ENCODE measurements at places on chromosomes 16 and 17.

DNA sequence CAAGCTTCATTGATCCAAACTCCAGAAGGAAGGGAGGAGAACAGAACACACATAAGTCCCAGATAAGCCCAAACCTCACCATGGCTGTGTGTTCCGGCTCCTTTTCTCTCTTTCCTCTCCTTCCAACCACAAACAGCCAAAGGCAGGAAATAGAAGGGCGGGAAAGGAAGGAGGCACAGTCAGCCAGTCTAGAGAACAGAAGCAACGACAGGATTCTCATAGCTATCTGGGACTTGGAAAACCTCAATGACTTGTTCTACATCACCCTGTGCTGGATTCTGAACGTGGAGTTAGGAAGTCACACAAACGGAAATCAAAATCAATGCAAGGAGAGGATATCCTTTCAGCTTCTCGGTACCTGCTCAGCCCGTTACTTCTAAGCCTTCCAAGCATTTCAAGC is 9.0 kb downstream of the CRK start:
- H3K4me1 ChIP-seq = peaks cover 5% of the 10 kb centered on the region
- no peak for DNase-seq
- no peaks in the 10 kb centered on the region for H3K27me3 ChIP-seq
- no peak overlapping the region for H3K27ac ChIP-seq
- H3K4me3 ChIP-seq = no peak overlapping the region

- peak overlapping the region; percentile 70 for H3K27ac ChIP-seq
- H3K36me3 ChIP-seq = peaks cover 19% of the 10 kb centered on the region
- no peaks in the 10 kb centered on the region for H3K27me3 ChIP-seq
- H3K4me3 ChIP-seq = no peak overlapping the region
- DNase-seq = no peak
Observed at GRCh38 chr17:37475731-37476420, 13.8 kb upstream of the DUSP14 start.

- no peak overlapping the region for H3K4me3 ChIP-seq
- no peak for DNase-seq
- no peak overlapping the region for H3K27ac ChIP-seq
- H3K4me1 ChIP-seq = peaks cover 13% of the 10 kb centered on the region
- no peaks in the 10 kb centered on the region for H3K27me3 ChIP-seq
Observed at GRCh38 chr17:72414967-72415853, 294.4 kb downstream of the SOX9 start.

DNA sequence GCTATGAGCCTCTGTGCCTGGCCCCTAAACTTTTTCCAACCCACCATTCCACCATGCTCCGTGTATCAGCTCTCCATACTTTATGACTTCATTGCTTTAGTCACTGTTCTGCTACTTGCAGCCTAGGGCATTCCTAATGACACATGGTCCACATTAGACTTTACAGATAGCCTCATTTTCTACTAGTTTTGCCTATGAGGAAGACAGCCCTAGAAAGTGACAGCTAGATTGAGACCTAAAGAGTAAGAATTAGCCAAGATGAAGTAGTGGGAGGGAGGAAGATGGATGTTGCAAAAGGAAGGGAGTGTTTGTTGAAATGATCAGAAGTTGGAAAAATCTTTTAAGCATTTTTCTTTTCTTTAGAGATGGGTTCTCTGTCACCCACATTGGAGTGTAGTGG is 11.0 kb downstream of the C16orf54 start:
- DNase-seq = no peak
- no peaks in the 10 kb centered on the region for H3K36me3 ChIP-seq
- no peaks in the 10 kb centered on the region for H3K27me3 ChIP-seq
- H3K4me1 ChIP-seq = no peaks in the 10 kb centered on the region
- no peak overlapping the region for H3K27ac ChIP-seq
- no peak overlapping the region for H3K4me3 ChIP-seq

DNA sequence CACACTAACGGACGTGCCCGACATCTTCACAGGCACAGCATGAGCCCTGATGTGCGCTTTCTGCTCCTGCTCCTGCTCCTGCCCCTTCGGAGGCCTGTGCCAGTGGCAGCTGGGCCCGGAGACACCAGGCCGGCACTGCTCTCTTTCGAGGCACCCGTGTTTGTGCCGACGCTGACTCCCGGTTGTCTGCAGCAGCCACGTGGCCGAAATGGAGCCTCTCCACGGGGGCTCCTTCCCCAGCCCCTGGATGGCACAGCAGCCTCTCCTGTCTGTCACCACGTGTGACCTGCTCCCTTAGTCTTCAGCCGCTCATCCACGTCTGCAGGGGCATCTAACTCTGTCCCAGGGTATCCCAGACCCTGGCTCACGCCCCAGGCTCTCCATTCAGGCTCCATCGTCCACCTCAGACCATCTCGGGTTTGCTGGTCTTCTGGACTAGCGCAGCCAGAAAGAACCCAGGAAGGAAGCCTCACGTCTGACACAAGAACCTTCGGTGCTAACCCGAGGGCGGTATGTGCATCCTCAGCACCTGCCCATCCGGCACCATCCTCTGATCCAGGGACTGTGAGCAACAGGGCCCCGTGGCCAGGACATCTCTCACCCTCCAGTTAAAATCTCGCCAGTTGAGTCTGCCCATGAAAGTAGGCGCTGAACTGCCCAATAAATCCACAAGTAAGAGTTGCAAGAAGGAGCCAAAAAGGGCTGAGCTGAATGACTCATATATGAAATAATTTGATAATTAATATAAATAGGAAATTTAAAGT is 4.2 kb upstream of the RPH3AL start:
- H3K27me3 ChIP-seq = no peaks in the 10 kb centered on the region
- no peaks in the 10 kb centered on the region for H3K36me3 ChIP-seq
- no peak overlapping the region for H3K4me3 ChIP-seq
- peaks cover 9% of the 10 kb centered on the region for H3K4me1 ChIP-seq
- DNase-seq = no peak

DNA sequence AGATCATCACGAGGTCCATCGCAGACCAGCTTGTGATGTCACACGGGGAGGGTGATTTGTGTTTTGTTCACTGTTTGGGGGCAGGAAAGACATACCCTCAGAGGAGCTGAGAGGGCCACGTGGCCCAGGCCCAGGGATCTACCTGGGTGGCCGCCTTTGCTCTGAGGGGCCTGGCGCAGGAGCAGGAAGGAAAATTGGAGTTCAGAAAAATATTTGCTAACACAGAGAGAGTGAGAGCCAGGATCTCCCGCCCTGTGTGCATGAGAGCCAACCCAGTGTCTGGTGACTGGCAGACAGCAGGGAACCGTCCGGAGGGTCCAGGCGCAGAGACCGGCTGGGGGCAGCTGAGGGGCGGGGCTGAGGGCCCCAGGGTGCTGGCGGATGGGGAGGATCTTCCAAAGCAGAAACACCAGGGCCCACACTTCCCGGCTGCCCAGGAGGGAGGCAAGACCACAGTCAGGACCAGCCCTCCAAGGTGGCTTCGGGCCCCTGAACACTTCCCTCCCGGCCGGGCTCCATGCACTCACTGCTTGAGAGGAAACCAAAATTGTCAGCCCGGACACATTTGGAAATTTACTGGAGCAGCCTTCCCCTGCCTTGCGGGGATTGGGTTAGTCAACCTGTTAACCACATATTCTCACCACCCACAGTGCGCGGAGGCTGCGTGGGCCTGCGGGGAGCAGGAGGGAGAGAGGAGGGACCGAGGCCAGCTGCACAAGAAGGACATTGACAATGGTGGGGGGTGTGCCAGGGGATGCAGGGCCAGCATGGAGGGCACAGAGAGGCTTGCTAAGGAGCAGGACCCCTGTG is 52.6 kb downstream of the RBFOX3 start:
- no peak for DNase-seq
- H3K4me3 ChIP-seq = no peak overlapping the region
- no peaks in the 10 kb centered on the region for H3K4me1 ChIP-seq
- no peaks in the 10 kb centered on the region for H3K27me3 ChIP-seq

DNA sequence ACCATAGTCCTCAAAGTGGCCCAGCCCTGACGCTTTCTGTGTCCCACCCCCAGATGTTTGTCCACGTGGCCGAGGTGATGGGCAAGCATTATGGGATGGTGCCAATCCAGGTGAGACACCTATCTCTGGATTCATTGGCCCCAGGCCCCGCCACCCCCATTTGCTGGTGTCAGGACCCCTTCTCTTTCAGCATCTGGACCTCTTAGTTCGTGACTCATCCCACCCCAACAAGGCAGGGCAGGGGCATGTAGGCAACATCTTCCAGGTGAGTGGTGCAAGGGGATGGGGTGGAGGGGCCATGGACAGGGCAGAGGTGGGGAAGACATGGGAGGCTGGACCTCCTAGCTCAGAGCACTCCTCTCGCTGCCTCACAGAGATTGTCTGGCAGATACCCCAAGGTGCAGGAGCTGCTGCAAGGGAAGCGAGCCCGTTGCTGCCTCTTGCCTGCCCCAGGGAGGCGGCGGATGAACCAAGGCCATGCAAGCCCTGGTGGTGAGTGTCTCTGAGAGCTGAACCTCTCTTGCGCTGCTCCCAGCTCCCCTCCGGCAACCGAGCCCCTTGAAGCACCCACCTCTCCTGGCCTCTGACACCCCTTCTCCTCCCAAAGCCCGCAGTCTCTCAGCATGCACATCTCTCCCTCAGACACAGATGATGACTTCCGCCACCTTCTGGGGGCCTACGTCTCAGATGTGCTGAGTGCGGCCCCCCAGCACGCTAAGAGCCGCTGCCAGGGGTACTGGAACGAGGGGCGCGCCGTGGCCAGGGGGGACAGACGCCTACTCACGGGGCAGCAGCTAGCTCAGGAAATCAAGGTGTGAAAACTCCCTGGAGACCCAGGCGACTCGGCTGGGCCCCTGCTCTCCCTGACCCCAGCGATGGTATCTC is 3.6 kb downstream of the RNF112 start:
- H3K27me3 ChIP-seq = no peaks in the 10 kb centered on the region
- H3K4me3 ChIP-seq = no peak overlapping the region
- H3K27ac ChIP-seq = no peak overlapping the region
- no peak for DNase-seq
- H3K36me3 ChIP-seq = no peaks in the 10 kb centered on the region

DNA sequence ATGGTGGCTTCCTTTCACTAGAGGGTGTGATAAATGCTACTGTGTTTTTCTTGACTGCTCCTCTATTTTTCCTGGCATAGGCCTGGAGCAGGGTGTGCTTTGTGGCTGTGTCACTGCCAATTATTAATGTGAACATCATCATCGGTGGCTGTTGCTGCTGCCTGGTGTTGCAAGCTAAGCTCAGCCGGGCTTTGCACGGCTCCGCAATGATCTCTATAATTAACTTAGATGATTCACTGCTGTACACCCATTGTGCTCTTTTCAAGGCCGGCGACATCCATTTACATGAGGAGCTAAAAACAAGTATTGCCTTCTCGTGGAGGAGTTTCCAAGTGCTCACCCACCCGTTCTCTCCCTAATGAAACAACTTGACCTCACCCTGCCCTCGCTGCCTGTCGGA is 160.1 kb upstream of the IRX3 start:
- no peak for DNase-seq
- no peaks in the 10 kb centered on the region for H3K27me3 ChIP-seq
- H3K27ac ChIP-seq = no peak overlapping the region
- H3K4me1 ChIP-seq = peaks cover 4% of the 10 kb centered on the region
- H3K36me3 ChIP-seq = no peaks in the 10 kb centered on the region

GRCh38 chr16:60902114-60902513 is 1134.1 kb downstream of the CDH8 start:
- no peak for DNase-seq
- no peaks in the 10 kb centered on the region for H3K36me3 ChIP-seq
- H3K27me3 ChIP-seq = no peaks in the 10 kb centered on the region
- no peak overlapping the region for H3K4me3 ChIP-seq

DNA sequence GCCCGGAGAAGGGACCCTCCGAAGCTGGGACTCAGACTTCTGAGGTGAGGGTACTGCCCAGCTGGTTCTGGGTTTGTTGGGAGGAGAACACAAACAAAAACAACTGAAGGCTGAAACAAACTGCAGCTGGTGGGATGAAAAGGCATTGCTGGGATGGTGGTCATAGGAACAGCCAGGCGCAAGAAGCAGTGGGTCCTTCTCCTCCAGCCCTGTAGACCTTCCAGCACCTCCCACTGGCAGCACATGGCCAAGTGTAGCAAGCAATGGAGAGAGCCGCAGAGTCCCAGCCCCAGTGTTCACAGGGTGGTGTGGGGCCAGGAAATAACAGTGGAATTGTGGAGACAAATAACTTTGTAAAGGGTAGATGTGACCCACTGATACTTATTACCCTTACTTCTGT is 48.7 kb upstream of the FOXJ1 start:
- no peak overlapping the region for H3K27ac ChIP-seq
- no peak for DNase-seq
- no peaks in the 10 kb centered on the region for H3K27me3 ChIP-seq
- H3K4me1 ChIP-seq = no peaks in the 10 kb centered on the region

DNA sequence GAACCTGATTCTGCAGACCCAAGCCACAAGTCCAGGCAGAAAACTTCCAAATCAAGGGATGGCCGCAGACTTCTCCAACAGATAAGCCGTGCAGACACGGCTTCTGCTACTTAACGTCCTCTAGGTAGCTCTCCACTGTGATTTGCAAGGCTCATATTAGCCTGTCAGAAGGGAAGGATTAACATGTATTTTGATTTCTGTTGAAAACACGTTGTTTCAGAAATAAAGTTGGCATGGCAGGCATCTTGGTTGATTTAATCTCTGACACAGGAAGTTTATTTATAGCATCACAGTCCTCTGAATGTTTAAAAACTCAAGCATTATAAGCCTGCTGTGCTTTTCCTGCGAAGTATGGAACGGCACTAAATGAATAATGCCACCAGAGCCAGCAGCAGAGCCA is 166.8 kb upstream of the TOX3 start:
- no peaks in the 10 kb centered on the region for H3K36me3 ChIP-seq
- DNase-seq = no peak
- H3K4me3 ChIP-seq = no peak overlapping the region
- no peaks in the 10 kb centered on the region for H3K4me1 ChIP-seq
- H3K27me3 ChIP-seq = no peaks in the 10 kb centered on the region

GRCh38 chr16:79595931-79596450 is 4.5 kb downstream of the MAF start:
- DNase-seq = no peak
- peaks cover 6% of the 10 kb centered on the region for H3K27me3 ChIP-seq
- H3K4me3 ChIP-seq = no peak overlapping the region
- H3K36me3 ChIP-seq = peaks cover 2% of the 10 kb centered on the region

GRCh38 chr17:64196601-64197000 is 66.5 kb downstream of the TEX2 start:
- peaks cover 7% of the 10 kb centered on the region for H3K4me1 ChIP-seq
- no peaks in the 10 kb centered on the region for H3K27me3 ChIP-seq
- no peak overlapping the region for H3K4me3 ChIP-seq
- H3K27ac ChIP-seq = no peak overlapping the region
- peaks cover 5% of the 10 kb centered on the region for H3K36me3 ChIP-seq

DNA sequence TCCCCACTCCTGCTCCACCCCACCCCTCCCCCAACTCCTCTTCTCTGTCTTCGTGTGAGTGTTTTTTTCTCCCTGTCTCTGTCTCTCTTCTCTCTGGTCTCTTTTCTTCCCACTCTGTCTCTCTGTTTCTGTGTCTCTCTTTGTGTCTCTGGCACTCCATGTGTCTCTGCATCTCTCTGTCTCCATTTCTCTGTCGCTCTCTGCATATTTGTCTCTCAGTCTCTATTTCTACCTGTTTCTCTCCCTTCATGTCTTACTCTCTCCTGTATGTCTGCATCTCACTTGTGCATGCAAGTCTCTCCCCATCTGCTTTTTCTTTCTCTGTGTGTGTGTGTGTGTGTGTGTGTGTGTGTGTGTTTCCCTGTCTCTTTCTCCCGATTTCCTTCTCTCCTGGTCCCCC is 68.2 kb downstream of the LYRM1 start:
- H3K36me3 ChIP-seq = no peaks in the 10 kb centered on the region
- H3K4me3 ChIP-seq = no peak overlapping the region
- H3K27ac ChIP-seq = no peak overlapping the region
- no peaks in the 10 kb centered on the region for H3K27me3 ChIP-seq
- no peaks in the 10 kb centered on the region for H3K4me1 ChIP-seq
